ENCODE measurements at places on chromosomes 16 and 17.

GRCh38 chr16:13441675-13442074, 478.3 kb upstream of the ERCC4 start:
- no peak for DNase-seq

DNA sequence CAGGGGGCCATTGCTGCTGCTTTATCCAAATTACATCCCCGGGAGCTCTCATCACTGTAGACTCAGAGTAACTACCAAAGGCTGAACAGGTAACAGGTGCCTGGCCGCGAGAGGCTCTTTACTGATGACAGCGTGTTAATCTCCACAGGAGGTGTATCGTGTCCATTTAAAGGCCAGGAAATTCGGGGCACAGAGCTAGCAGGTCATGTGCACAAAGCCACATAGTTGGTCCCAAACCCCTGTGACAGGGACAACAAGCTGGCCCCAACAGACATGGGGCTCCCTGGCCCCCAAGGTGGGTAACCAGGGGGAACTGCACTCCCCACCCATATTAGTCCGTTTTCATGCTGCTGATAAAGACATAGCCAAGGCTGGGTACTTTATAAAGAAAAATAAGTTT, 55.3 kb upstream of the RBFOX3 start:
- no peak for DNase-seq

DNA sequence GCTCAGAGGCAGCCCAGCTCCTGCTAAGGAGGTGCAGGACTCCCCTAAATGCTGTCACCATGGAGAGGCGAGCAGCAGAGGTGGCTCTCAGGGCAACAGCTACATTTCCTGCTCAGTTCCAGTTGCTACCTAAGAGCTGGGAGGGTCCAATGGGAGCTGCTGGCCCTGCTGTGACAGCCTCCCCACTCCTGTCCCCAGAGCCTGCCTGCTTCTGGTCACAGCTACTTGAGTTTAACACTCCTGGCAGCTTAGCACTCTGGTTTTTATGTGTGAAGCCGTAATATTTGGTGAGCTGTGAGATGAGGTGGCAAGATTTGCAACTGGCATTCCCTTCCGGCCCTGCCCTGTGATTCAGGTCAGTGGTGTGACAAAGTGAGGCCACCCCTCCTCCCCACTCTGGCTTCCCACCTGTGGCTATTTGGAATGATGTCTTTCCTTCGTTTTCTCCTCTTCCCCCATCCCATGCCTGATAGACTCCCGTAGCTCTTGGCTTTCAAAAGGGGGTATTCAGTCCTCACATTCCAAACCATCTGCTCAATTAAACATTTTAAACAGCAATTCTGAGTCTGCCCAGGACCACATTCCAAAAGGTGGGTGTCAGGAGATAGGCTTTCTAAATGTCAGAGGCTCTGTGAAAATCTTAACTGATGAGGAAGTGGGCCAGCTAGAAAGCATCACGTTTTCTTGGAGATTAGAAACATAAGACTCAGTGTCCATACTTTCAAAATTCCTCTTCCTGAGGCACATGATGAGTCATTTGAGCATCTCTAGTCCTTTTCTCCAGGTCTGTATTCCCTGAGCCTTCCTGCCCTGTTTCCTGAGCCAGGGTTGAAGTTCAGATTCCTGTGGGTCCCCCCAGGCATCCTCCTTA, 42.6 kb upstream of the SKAP1 start:
- DNase-seq: no peak

DNA sequence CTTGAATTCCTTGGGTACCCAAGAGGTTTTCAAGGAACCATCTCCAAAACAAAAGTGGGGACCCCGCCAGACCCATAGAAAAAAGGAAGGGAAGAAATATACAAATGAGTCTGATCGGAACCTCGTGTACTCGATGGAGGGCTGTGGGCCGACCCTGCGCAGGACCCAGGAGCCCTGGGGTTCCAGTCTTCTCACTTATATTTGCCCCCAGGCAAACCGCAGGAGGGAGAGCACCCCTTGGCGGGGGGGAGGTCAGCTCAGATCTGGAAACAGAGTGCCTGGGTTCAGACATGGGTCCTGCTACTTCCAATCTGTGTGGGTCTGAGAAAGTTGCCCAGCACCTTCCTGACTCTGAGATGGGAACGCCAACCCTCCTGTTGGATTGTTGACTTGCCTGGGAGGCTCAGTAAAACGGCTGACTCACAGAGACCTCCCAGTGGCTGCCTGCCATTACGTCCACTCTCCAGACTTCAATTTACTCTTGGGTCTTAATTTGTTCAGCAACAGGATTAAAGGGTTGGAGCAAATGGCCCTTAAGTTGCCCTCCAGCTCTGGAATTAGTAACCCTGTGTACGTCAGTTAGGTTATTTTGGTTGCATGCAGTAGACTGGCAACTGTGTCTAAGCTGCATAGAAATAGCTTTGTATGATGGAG, 24.9 kb upstream of the CACNG4 start:
- no peak for DNase-seq

- no peak for DNase-seq
These were observed 217.6 kb upstream of the KCNJ16 start for GRCh38 chr17:69857412-69857835.

GRCh38 chr16:89600956-89601355, 12.5 kb upstream of the DPEP1 start:
- DNase-seq: no peak

GRCh38 chr17:2086306-2086705, 31.4 kb downstream of the HIC1 start:
- DNase-seq: no peak

- DNase-seq: no peak
These were observed 66.5 kb downstream of the TEX2 start for GRCh38 chr17:64196601-64197000.

- DNase-seq: no peak
These were observed 99.0 kb downstream of the BMERB1 start for GRCh38 chr16:15533386-15533785.

GRCh38 chr17:27741361-27741861, 58.9 kb downstream of the NOS2 start:
- no peak for DNase-seq

DNA sequence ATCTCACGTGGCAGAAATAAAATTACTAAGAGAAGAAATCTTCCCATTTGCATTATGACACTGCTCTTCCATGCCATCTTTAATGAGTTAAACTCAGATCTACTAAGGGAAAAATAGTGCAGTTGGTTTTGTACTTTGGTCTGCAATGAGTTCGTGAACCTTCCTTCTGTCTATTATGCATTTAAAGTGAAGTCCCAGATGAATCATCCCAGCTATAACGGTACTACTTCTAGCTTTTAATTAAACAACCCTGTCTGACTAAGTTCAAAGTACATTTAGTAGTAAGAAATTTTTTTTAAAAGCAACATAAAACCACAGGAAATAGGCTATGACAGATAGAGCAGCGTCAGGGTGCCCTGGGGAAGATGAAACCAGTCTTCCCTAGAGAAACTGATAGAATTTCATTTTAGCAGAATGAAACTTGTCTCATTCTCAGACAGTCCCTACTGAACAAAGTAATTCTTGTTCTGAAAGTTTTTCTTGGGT, 1.8 kb downstream of the TMIGD1 start:
- DNase-seq: no peak

- DNase-seq: no peak
These were observed 17.2 kb downstream of the PRKCB start for GRCh38 chr16:23852794-23853562.

GRCh38 chr17:80861892-80862291, 129.7 kb upstream of the CHMP6 start:
- DNase-seq: no peak

GRCh38 chr16:3234543-3234856, 458 bp downstream of the ZNF200 start:
- DNase-seq: no peak

- no peak for DNase-seq
These were observed 9.2 kb downstream of the FMNL1 start for GRCh38 chr17:45230787-45231480.

GRCh38 chr16:25905810-25906209, 214.1 kb downstream of the HS3ST4 start:
- no peak for DNase-seq

All from iPS DF 19.7 (cell line).